ENCODE measurements at places on chromosomes 12 and 14. TPM values are rescaled to one million over a fixed set of nuclear protein-coding genes. Genes with fewer than 3 reads are reported as not detected.

- no peaks in the 10 kb centered on the region for H3K27me3 ChIP-seq
- H3K4me1 ChIP-seq: no peaks in the 10 kb centered on the region
- H3K4me3 ChIP-seq: no peak overlapping the region
- no peak for DNase-seq
These were observed 160.8 kb upstream of the GZMB start for GRCh38 chr14:24794644-24795305.

- peak; percentile 41 for DNase-seq
- H3K27ac ChIP-seq: peak overlapping the region; percentile 99
- peaks cover 7% of the 10 kb centered on the region for H3K4me1 ChIP-seq
- peak overlapping the region; percentile 89 for H3K4me3 ChIP-seq
These were observed 2.0 kb downstream of the ZBTB25 start for GRCh38 chr14:64501411-64502171.

- no peak overlapping the region for H3K27ac ChIP-seq
- H3K4me3 ChIP-seq: no peak overlapping the region
- H3K36me3 ChIP-seq: no peaks in the 10 kb centered on the region
- H3K27me3 ChIP-seq: no peaks in the 10 kb centered on the region
- no peak for DNase-seq
- no peaks in the 10 kb centered on the region for H3K4me1 ChIP-seq
These were observed 145.8 kb downstream of the BICD1 start for GRCh38 chr12:32252199-32253073.

- no peaks in the 10 kb centered on the region for H3K4me1 ChIP-seq
- no peaks in the 10 kb centered on the region for H3K27me3 ChIP-seq
- H3K36me3 ChIP-seq: no peaks in the 10 kb centered on the region
- no peak for DNase-seq
- no peak overlapping the region for H3K4me3 ChIP-seq
These were observed 30.2 kb upstream of the NPAS3 start for GRCh38 chr14:32908196-32909084.

DNA sequence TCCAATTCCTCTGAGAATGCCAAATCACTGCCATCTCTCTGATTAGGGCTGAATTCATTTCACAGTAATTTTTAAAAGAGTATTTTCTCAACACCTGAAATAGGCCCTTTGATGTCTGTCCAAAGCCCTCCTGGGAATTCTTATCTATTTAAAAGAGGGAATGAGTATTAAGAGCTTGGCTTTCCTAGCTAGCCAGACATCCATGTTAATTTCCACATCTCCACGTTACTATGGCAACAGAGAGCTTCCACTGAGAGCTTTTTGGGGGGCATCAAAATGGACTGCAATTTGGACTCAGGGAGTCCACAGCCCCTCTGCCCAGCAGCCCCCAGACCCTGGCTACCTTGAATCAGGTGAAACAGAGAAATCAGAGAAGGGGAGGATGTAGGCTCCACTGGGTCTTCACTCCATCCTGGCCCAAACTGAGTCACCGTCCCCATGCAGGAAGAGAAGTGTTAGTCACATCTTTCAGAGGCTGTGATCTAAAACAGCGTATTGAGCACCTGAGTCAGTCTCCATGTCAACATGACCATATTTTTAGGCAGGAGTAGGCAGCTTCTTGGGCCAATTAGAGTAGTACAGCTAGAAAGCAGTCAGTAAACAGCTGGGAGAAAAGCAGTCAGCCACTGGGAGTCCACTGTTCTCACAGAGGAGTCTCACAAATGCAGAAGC, 7.0 kb upstream of the FICD start:
- no peaks in the 10 kb centered on the region for H3K4me1 ChIP-seq
- H3K27ac ChIP-seq: no peak overlapping the region
- H3K27me3 ChIP-seq: no peaks in the 10 kb centered on the region
- H3K36me3 ChIP-seq: no peaks in the 10 kb centered on the region

GRCh38 chr14:45267071-45267470, 14.1 kb upstream of the MIS18BP1 start:
- H3K4me3 ChIP-seq: no peak overlapping the region
- H3K4me1 ChIP-seq: no peaks in the 10 kb centered on the region
- H3K27ac ChIP-seq: no peak overlapping the region
- H3K36me3 ChIP-seq: no peaks in the 10 kb centered on the region
- no peaks in the 10 kb centered on the region for H3K27me3 ChIP-seq
- DNase-seq: no peak

- DNase-seq: no peak
- H3K27me3 ChIP-seq: no peaks in the 10 kb centered on the region
- H3K27ac ChIP-seq: no peak overlapping the region
- no peaks in the 10 kb centered on the region for H3K4me1 ChIP-seq
- no peaks in the 10 kb centered on the region for H3K36me3 ChIP-seq
These were observed 61.6 kb downstream of the SH2B3 start for GRCh38 chr12:111467092-111467856.

DNA sequence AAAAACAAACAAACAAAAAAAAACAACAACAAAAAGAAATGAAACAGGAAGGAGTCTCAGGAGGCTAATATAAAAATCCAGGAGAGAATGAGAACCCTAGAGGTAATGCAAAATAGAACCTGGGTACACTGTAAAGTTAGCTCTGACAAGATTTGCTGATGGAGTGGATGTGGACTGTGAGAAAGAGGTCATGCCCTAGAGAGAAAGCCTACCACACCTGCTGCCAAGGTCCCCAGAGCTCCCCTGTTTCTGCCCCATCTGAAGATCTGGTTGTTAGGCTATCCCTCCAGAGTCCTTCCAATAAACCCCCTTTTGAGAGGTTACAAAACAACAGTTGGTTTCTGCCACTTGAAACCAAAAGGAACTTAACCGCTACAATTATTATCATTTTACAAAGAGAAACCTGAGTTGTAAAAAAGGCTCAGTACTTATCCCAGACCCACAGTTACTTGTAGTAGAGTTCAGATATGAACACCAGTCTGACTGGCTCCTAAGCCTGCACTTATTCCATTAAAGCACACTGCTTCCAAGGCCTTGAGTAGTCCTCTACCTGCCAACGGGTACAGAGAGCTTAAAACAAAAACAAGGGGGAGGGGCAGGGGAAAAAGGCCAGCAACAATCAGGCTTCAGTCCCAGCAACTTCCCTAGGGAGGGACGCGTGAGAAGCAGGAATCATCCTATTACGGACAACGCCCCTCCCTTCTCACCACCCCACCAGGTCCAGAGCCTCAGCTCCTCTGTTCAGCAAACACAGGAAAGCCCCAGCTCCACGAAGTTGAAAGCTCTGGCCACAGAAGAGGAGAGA, 27.7 kb downstream of the PPP1R13B start:
- H3K27me3 ChIP-seq: no peaks in the 10 kb centered on the region
- H3K4me3 ChIP-seq: no peak overlapping the region
- DNase-seq: peak; percentile 53
- H3K4me1 ChIP-seq: peaks cover 8% of the 10 kb centered on the region
- H3K36me3 ChIP-seq: no peaks in the 10 kb centered on the region

DNA sequence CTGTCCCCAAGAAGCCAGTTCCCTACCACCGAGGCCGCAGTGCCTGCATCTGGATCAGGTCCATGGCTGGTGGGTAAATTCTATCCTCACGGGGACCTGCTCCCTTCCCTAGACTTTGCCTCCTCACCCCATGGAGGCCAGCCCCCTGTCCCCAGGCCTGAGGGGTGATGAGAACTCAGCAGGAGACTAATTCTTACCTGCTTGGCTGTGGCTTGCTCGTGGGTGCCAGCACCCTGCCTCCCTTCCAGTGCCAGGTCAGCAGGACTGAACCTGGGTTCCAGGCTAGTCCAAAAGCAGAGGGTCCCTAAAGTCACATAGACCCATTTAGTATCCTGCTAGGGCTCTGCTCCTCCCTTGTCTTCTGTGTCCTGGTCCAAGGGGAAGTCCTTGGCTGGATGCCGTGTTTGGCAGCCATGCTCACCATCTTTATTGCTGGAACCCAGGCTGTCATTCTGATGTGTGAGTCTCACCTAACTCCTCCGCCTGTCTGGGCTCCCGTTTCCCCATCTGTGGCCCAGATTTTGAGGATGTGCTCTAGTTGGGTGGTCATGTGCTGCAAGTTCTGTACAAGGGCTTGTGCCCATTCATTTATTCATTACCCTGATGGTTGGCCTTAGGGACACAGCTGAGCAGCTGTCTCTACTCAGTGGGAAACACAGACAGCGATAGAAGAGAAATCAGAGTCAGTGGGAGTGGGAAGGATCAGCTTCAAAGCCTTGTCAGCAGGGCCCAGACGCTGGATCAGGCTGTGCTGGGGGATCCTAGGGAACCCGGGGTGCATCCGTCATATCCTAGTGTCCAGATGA, 949 bp downstream of the PLBD2 start:
- peak overlapping the region; percentile 82 for H3K4me3 ChIP-seq
- H3K4me1 ChIP-seq: peaks cover 13% of the 10 kb centered on the region
- H3K27me3 ChIP-seq: no peaks in the 10 kb centered on the region
- peak; percentile 65 for DNase-seq

GRCh38 chr12:92987846-92988621, 58.9 kb upstream of the EEA1 start:
- H3K36me3 ChIP-seq: no peaks in the 10 kb centered on the region
- peaks cover 4% of the 10 kb centered on the region for H3K4me1 ChIP-seq
- H3K27ac ChIP-seq: no peak overlapping the region

DNA sequence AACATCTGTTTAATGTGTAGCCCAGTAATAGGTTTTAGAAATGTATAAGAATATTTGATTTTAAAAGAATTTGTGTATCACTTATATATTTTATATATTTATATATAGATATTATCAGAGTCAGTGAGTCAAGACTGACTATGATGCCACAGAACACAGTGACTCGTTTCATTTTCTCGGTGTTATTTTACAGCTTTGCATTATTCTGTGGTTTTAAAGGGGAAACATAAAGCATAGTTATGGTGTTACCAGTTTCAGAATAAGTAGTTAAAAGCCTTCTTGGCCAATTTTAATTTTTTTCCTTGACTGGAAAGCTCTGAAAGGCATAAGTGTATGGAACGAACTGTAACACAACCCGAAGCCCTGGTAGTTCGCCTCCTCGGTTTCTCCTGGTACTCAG, 91.0 kb downstream of the GRIP1 start:
- no peaks in the 10 kb centered on the region for H3K4me1 ChIP-seq
- no peaks in the 10 kb centered on the region for H3K36me3 ChIP-seq
- H3K27ac ChIP-seq: no peak overlapping the region
- no peak for DNase-seq

- DNase-seq: peak; percentile 79
- no peaks in the 10 kb centered on the region for H3K27me3 ChIP-seq
- H3K4me1 ChIP-seq: peaks cover 10% of the 10 kb centered on the region
These were observed 24.8 kb downstream of the FOS start for GRCh38 chr14:75303381-75303789.

- H3K27me3 ChIP-seq: no peaks in the 10 kb centered on the region
- H3K4me1 ChIP-seq: peaks cover 3% of the 10 kb centered on the region
- H3K4me3 ChIP-seq: no peak overlapping the region
- H3K36me3 ChIP-seq: no peaks in the 10 kb centered on the region
- no peak for DNase-seq
These were observed 8.0 kb upstream of the RTRAF start for GRCh38 chr14:51981218-51981854.

GRCh38 chr14:50403419-50403818, 6.7 kb upstream of the CDKL1 start:
- DNase-seq: no peak
- no peaks in the 10 kb centered on the region for H3K36me3 ChIP-seq
- no peak overlapping the region for H3K27ac ChIP-seq
- no peaks in the 10 kb centered on the region for H3K27me3 ChIP-seq
- H3K4me1 ChIP-seq: peaks cover 23% of the 10 kb centered on the region
- no peak overlapping the region for H3K4me3 ChIP-seq

GRCh38 chr12:66600903-66601302, 78.0 kb downstream of the GRIP1 start:
- no peak overlapping the region for H3K4me3 ChIP-seq
- H3K27ac ChIP-seq: no peak overlapping the region
- H3K36me3 ChIP-seq: no peaks in the 10 kb centered on the region
- no peak for DNase-seq
- no peaks in the 10 kb centered on the region for H3K4me1 ChIP-seq
- H3K27me3 ChIP-seq: no peaks in the 10 kb centered on the region

OR4Q3 gene
- total RNA-seq: not detected

IRAK3 gene
- total RNA-seq: 9.8 TPM

LBHD2 gene
- not detected for total RNA-seq

TMEM119 gene
- 0.25 TPM for total RNA-seq

FOXG1 gene
- total RNA-seq: not detected

FICD gene
- 12.7 TPM for total RNA-seq

AQP6 gene
- total RNA-seq: 0.08 TPM

ALG10 gene
- total RNA-seq: 9.0 TPM

CDKL1 gene
- total RNA-seq: 39.8 TPM
